ENCODE measurements at places on chromosomes 6 and 20. TPM values are rescaled to one million over a fixed set of nuclear protein-coding genes. Genes with fewer than 3 reads are reported as not detected.
A peak's percentile ranks its signal among the peaks of the same experiment; 100 is the strongest.

The DZANK1 gene
- total RNA-seq: 0.38 TPM

DNA sequence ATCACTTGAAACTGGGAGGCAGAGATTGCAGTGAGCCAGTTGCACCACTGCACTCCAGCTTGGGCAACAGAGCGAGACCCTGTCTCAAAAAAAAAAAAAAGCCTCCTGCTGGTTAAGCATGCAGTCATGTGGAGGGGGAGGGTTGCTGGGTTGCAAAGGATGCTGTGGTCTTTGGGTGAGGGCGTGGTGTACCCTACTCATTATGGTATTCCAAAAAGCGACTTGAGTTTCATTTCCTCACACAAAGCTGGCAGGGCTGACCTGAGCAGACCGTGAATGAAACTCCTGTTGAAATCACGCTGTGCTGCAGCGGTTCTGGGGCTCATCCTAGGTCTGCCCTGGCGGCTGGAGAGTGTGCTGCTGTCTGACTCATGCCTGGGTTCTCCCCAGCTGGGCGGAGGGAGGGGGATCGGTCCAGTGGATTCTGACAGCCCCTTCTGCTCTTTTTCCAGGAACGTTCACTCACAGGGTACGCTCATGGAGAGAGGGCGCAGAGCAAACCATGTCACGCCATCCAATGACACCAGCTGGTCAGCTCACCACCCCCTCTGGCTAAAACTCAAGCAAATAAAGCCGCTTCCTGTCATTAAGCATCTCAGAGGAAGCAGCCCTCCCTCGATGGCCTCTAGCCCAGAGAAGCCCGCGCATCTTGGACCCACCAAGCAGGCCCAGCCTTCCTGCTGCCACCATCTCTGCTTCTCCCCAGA, 166.2 kb downstream of the SCML4 start:
- DNase-seq: peak; percentile 61

The DNAH8 gene
- not detected for total RNA-seq

GRCh38 chr6:53982366-53983050, 128.7 kb upstream of the MLIP start:
- no peak for DNase-seq

The GRM4 gene
- under 0.01 TPM for total RNA-seq

DNA sequence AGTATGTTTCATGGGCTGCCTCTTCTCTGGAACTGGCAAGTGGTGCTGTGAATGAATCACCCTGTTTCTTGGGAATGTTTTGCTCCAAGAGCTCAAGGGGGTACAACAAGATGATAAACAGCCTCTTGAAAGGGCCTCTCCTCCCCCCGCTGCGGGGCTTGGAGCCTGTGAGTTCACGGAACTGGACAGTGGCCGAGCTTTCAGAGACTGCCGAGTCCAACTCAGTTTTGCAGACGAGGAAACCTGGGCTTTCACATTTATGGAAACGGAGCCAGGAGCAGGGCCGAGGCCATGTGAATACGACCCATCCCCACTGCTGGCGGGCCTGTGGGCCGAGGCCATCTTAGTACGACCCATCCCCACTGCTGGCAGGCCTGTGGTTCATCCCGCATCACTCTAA, 18.2 kb upstream of the SRC start:
- DNase-seq: no peak

GRCh38 chr6:28940294-28940857, 16.6 kb upstream of the TRIM27 start:
- DNase-seq: no peak

DNA sequence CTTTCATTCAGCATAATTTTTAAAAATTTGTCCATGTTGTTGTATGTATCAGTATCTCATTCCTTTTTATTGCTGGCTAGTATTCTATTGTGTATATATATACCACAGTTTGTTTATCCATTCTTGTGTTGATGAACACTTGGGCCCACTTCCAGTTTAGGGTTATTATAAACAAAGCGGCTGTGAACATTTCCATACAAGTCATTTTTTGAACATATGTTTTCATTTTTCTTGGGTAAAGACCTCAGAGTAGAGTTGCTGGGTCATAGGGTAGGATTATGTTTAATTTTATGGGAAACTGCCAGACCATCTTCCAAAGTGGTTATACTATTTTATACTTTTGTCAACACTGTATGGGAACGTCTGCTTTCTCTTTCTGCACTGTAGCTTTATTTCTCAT, 55.3 kb downstream of the RBM24 start:
- DNase-seq: no peak

DNA sequence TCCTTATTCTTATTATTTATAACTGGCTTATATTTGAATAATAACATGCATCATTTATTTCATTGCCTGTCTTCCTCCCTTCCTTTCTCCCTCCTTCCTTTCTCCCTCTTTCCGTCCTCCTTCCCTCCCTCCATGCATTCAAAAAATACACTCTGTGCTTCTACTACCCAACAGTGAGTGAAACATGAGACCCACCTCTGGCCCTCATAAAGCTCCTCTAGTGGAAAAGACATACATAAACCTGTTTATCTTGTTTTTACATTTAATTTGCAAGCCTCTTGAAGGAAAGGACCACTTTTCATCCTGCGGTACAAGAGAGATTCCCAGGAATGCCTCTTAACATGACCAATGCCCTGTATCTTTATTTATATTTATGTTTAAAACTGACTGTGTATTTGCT, 21.8 kb upstream of the ISM1 start:
- no peak for DNase-seq

DNA sequence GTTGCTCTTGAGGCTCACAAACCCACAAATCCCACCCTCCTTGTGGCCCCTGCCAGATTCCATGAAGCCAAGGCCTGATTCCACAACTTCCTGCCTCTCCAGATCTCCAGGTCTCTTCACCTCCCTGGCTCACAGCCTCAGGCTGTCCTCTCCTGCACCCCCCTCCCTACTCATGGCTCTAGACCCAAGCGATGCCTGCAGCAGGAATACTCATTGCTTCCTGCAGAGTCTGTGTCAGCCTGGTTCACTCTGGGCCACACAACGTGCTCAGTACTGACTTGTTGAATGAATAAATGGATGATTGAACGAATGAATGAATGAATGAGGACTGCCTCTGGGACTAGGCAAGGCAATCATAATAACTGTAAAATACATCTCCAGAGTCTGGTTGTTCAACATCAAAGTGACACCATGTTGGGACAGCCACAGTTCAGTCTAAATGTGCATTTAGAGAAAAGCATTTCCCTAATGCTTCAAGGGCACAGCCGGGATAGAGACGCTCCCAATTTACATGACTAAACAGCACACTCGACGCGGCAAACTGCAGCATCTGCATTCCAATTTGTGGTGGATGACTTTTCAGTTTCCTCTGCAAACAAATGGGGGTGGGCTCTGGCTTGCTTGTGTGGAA, 139.9 kb downstream of the GRM4 start:
- DNase-seq: no peak

The SAMD5 gene
- total RNA-seq: 0.51 TPM

Measured in dermis microvascular lymphatic vessel endothelial cell (primary cell).